ENCODE measurements at places on chromosomes 16 and 17.

DNA sequence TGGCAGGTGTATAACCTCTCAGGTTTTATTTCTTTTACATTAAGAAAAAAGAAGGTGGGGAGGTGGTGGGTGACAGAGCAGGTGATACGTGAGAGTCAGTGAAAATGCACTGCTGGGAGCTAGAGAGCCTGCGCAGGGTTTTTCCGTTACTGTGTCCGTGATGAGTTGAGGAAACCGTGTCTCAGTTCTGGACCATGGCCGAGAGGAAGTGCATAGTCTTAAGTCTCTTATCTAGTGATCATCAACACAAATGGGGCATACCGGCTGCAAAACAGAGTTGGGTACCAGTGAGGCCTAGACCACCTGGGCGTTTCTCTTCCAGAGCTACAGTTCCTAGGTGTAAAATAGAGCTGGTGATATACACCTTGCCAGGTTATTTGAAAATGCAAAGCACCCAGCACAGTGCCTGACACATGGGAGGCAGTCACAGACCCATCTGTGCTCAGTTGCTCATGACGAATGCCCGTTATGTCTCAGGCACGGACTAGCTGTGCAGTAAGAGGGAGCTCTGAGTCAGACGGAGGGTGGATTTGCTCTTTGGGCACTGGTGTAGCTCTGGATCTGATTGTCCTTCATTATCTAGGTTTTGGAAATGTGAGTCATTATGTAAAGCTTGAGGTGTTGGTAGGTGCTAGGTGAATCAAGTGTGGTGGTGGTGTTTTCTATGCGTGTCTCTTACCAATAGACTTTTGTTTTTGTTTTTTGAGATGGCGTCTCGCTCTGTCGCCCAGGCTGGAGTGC lies 60.9 kb downstream of the RPTOR start:
- peak; percentile 13 for DNase-seq

GRCh38 chr17:61139219-61139618 lies 260.4 kb upstream of the TBX2 start:
- peak; percentile 80 for DNase-seq

GRCh38 chr17:73749928-73750605 lies 105.8 kb upstream of the SDK2 start:
- DNase-seq, result no peak

DNA sequence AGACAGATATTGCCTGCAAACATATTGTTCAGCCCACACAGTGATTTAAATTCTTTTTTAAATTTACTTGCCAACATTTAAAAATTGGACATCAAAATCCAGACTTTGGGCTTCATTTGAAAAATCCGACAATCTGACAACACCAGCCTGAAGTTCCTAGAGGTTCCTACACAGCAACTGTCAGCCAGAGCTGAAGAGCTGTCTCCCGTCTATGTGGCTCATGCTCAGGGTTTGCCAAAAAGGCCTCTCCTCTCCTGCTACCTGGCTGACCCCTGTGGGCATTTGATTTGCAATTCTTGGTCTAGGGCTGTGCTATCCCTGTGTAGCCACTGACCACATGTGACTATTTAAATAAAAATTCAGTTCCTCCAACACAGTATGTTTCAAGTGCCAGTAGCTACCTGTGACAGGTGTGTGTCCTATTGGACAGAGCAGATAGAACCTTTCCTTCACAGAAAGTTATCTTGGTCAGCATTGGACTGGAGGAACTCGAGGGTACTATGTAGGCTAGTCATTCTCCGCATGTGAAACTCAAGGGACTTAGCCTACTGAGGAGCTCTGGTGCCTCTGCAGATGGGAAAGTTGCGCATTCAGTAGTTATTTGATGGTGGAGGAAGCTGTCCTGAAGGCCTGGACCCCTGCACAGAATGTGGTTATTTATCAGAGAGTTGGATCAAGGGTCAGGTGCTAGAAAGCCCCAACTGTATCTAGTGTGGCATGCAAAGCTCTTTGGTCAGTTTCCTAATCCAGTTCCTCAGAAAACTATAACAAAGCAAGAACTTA lies 2.7 kb downstream of the LYRM1 start:
- peak; percentile 38 for DNase-seq
